ENCODE measurements at places on chromosomes 1 and 21.

DNA sequence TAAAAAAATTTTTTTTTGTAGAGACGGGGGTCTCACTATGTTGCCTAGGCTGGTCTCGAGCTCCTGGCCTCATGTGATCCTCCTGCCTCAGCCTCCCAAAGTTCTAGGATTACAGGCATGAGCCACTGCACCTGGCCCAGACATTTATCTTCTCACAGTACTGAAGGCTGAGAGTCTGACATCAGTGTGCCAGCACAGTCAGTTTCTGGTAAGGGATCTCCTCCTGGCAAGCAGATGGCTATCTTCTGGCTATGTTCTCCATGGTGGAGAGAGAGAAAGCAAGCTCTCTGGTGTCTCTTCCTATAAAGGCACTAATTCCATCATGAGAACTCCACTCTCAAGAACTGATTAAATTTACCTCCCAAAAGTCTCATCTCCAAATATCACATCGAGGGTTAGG lies 57.8 kb upstream of the C1orf185 start:
- no peak for DNase-seq

GRCh38 chr1:152107031-152107983 lies 7.9 kb downstream of the TCHH start:
- no peak for DNase-seq

DNA sequence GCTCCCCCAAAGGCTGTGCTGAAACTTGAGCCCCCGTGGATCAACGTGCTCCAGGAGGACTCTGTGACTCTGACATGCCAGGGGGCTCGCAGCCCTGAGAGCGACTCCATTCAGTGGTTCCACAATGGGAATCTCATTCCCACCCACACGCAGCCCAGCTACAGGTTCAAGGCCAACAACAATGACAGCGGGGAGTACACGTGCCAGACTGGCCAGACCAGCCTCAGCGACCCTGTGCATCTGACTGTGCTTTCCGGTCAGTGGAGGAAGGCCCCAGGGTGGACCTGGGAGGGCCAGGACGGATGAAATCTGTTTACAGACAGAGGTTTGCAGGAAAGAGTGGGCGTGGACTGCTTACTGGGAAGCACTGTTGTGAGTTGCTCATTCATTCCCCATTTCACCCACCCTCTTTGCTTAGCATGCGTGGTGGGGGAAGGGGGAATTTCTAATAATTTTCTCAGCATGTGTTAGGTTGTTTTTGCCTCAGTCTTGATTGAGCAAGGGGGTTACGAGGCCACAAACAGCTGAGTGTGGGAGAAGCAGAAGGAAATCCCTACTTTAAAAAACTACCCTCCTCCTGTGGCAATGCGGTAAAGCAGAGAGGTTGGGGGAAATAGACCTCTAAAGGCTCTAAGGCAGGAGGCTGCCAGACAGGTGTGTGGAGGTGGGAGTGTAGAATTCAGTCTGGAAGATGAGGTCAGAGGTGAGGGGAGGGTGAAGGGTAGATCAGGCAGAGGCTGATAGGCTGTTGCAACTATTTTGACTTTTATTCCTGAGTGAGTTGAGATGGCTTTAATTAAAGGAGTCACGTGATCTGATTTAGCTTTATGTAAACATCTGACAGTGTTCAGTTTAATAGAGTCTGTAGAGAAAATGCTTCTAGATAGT lies 1.3 kb downstream of the FCGR2A start:
- DNase-seq = no peak

DNA sequence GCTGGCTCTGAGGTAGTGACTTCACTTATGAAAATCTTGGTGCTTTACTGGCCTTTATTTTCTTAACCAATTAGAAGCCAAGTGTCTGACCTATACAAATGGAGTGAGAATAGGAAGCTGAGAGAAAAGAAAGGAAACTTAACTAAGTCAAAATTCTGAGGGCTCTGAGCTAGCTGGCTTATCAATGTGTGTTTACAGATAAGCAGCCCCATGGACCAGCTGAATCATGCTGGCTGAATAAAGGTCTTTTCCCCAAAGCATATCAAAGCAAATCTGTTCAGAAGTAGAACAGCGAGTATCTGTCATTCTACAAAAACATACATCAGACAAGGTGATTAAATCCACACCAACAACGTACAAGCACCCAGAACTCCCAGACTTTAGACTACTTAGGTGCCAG lies 117.2 kb downstream of the BRINP2 start:
- no peak for DNase-seq

- DNase-seq = no peak
Observed at GRCh38 chr1:236039740-236040685, 24.9 kb downstream of the NID1 start.

GRCh38 chr1:157200451-157200850 lies 62.3 kb upstream of the ETV3 start:
- no peak for DNase-seq

- no peak for DNase-seq
Observed at GRCh38 chr1:240766831-240767230, 154.9 kb upstream of the GREM2 start.

DNA sequence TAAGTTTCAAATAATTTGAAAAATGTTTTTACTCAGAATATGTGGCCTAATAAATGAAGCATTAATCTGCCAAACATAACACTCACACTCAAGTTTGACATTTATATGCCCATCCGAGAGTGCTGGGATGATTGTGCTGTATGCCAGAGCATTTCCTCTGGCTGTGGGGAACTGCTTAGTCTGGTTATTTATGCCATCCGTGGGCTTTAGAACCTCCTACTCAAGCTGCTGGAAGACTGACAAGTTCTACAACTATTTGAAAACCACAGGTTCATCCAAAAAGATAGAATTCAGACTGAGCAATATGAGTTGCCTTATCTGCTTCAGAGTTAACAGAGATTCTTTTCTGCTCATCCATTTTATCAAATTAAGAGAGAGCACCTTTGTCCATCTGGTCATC lies 25.9 kb downstream of the PCNX2 start:
- no peak for DNase-seq

All from NCI-H524 treated with DMSO at 0.1 percent for 48 hours (cell line).